ENCODE measurements at places on chromosomes 12 and 14. TPM values are rescaled to one million over a fixed set of nuclear protein-coding genes. Genes with fewer than 3 reads are reported as not detected.

DNA sequence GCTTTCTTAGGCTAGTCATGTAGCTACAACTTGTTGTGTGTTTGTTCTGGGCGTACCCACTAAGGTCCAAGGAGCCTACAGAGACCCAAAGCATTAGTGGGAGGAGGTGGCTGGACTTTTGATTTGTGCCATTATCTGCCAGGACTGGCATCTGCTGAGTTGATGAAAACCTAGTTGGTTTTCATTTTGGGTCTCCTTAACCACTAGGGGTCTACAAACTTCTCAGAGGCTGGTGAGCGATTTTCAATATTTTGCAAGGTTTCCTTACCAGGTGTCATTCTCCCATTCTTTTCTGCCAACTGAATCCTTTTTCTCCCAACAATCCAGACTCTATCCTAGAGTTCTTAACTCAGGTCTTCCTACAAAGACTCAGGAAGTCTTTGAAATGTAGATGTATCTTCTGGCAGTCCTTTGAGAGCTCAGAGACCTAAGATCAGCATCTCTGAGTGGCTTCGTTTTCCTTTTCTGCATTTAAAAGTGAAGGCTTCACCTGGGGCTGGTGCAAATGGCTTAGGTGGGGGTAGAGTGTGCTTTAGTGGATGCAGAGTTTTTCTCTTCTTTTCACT lies 150.0 kb upstream of the RMST start:
- DNase-seq: no peak

GRCh38 chr12:53096089-53096741 lies 1.3 kb upstream of the IGFBP6 start:
- peak; percentile 43 for DNase-seq

C12orf54 gene
- total RNA-seq: not detected

DNA sequence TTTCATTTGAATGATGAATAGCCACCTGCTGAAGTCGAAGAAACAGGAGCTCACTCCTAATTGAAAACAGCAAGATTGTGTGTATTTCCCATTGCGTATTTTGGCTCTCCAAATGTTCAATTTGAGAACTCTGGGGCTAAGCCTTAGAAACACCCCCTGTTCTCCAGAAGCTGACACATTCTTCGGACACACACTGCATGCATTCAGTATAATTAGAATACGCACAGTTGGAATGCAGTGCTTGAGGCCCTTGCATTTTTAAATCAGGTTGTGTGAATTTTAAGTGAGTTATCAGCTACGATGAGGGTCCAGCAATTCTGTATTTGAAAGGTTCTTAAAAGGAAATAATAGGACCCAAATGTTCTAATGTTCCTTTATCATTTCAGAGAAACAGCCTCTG lies 103.8 kb downstream of the PRKD1 start:
- DNase-seq: no peak

GRCh38 chr12:85390266-85390665 lies 110.2 kb downstream of the ALX1 start:
- no peak for DNase-seq

DNA sequence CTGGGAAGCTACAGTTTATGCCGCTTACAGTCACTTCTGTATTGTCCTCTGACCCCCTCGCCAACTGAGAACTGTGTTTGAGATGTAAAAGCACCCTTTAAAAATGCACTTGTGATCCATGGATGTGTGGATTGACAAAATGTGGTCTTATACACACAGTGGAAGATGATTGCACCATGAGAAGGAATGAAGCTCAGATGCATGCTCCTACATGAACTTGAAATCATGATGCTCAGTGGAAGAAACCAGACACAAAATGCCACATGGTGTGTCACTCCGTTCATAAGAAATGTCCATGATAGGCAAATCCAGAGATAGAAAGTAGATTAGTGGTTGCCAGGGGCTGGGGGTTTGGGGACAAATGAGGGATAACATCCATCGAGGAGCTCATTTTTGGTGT lies 58.0 kb downstream of the PITPNM2 start:
- DNase-seq: no peak

GRCh38 chr14:22476005-22476751 lies 112.8 kb downstream of the DAD1 start:
- no peak for DNase-seq

IPO8 gene
- total RNA-seq: 44.8 TPM

GRCh38 chr12:51323966-51324895 lies at the start of gene BIN2:
TSS of gene BIN2 (minus strand) at chr12:51324174. CDS start at chr12:51324102, 72 bp downstream.
- DNase-seq: peak; percentile 16

DNA sequence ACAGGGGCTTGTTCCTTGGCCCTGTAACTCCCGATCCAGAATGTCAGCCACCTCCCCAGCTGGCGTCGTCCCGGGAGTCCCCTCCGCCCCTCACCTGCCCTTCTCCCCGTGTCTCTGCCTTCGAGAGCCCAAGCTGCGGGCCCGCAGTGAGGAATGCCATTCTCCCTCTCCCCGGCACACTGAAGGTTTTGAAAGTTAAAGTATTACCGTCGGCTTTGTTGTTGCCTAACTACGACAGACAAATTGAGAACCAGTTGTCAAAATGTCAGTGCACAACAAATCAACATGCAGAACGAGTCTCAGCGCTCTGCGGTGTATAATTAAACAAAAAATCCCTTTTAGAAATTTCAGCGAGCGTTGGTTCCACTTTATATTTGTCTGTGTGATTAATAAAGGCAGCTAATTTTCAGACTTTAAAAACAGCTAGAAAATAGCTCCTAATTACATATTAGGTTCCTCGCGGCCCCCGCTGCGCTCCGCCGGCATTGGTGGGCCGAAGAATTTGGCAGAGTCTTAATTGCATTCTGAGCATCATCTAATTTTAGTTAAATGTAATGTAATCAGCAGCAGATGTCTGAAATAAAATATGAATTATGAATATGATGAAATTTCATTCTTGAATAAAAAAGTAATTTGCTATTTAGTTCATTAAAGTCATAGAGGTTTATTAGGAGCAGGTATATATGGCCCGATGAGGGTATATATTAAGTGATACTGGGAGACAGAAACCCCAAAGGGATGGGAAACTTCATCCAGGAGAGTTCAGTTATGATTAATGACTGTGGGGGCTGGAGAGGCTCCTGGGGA lies 40.3 kb downstream of the MVK start:
- peak; percentile 28 for DNase-seq

GRCh38 chr12:2503036-2503435 lies 291.7 kb upstream of the FKBP4 start:
- DNase-seq: no peak

SDR9C7 gene
- not detected for total RNA-seq

ANKS1B gene
- total RNA-seq: 5.8 TPM

DNA sequence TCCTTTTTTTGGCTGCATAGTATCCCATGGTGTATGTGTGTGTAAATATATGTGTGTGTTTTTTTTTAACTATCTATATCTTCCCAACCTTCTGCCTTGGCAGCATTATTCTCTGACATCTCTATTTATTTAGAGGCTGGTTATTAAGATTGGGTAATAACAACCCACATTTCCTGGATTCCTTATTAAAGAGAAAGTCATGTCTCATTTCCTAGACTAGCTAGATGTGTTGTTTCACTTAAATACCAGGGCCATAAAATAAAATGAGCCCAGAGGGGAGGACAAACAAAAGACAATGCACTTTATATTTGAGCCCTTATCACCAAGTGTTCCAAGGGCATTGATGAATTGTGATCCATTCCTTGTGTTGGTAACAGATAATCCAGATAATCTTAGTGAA lies 169.1 kb downstream of the SLC5A8 start:
- DNase-seq: no peak

DNA sequence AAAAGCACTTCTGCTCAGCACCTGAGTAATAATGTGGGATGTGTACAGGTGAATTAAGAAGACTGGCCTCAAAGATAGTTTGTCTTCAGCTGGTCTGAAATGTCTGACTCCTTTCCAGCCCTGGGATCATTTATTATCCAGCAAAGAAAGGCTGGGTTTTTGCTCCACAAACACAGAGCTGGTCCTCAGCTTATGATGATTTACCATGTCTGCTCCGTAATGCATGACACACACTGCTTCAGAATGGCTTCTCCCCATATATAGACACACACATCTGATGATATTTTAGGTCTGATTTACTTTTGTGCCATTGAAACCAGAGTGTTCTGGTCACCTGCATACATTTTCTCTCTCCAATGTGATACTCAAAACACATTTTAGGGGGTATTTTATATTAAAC lies 225.0 kb downstream of the SLC25A21 start:
- no peak for DNase-seq

OTUB2 gene
- total RNA-seq: 3.5 TPM

DNA sequence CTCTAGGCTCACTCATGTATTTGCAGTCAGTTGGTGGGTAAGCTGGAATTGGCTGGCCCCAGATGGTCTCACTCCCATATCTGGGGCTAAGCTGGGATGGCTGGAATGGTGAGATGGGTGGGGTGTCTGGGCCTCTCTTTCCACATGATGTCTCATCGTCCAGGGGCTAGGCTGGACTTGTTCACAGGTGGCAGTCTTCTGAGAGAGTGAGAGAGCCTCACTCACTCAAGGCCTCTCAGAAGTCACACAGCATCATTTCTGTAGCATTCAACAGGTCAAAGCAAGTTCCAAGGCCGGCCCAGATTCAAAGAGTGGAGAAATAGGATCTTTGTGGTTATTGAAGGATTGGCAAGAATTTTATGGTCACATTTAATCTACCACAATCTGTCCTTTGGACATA lies 102.7 kb downstream of the UNC79 start:
- no peak for DNase-seq

IGFBP6 gene
- total RNA-seq: 7.4 TPM

GRCh38 chr12:129230995-129231394 lies 377.7 kb downstream of the GLT1D1 start:
- DNase-seq: no peak

DNA sequence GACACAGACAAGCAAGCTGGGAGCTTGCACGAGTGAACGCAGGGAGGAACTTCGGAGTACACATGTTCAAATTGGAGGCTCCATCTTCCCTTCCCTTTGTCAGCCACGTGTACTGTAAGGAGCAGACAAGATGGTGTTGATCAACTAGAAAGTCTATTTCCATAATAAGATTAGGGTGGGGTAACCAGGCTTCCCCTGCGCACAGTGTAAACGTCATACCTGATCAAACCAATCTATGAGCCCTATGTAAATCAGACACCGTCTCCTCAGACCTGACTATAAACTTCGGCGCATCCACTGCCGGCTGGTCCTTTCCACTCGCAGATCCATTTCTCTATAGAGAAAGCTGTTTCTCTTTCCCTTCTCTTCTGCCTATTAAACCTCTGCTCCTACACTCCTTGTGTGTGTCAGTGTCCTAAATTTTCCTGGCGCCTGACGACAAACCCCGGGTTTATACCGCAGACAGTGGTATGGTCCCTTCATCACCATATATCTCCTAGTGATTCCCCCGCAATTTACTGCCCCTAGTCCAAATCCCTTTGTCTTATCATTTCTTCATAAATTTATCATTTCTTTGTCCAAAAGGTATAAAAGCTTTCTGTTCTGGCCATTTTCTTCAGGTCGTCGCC lies 7.5 kb upstream of the ETFBKMT start:
- DNase-seq: no peak

DNA sequence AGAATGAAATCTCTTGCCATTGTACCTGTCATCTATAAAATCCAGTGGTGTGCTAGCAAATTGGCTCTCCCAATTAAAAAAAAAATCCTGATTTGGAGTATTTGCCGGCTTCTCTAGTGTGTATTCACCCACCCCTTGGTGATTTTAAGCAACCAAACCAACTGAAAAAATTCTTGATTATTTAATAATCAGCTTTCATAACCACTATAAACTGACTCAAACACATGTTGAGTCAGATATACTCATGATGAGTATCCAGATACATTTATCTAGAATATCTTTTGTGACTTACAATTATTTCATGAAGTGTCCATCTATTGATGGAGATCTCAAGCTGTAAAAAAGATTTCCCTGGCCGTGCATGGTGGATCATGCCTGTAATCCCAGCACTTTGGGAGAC lies 205.4 kb downstream of the RASSF9 start:
- DNase-seq: no peak

DNA sequence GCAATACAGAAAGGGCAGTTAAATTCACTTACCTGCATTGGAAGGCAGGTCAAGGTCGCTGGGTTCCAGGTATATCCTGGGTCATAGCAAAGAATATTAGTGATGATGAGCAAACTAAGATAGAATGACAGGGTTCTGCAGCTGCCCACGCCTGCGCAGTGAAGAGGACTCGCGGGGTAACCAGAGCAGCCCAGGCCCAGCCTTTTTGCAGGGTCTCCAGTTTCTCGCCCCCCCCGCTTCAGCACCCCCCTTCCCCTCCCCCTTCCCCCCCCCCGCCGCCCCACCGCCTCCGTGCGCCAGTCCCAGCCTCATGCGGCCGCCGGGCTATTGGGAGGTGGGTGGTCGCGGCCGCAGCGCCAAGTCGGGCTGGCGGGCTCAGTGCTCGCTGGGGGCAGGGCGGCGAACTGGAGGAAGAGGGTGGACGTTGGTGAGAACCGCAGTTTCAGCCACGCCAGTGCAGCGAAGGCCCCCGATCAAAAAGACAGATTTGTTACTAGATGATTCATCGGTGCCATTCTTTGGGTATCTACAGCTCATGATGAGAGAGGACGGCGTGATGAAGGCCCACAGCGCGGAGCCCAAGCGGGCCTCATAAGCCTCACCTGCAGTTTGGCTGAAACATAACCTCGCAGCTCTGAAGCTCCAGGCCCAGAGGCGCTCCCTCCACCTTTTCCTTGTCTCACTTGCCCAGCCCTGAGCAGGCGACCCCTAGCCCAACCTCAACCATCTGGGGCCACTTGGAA lies 20.2 kb downstream of the SLC2A3 start:
- DNase-seq: peak; percentile 25

DNA sequence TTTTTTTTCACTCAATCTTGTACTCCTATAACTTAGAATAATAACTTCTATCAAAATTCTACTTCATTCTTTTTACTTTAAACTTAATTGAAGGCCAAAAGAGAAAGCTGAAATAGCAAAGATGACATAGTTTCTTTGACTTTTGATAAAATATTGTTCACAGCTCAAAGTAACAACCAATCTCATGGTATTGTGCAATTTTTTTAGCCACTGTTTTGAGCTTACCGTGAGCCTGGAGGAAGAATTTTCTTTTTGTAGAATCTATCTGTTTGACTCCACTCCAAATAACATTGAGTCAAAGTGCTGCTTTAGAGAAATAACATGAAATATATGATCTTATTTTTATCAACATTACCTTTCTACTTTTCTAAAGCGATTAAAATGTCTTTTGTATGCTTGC lies 903.9 kb upstream of the FOXG1 start:
- no peak for DNase-seq

GAS2L3 gene
- total RNA-seq: 20.1 TPM

GRCh38 chr14:81472096-81472800 lies 61.4 kb downstream of the SEL1L start:
- DNase-seq: no peak

WSCD2 gene
- 1.6 TPM for total RNA-seq

- DNase-seq: no peak
Measured at GRCh38 chr12:58293308-58293982, 352.1 kb downstream of the ATP23 start.

OVCH1 gene
- 0.25 TPM for total RNA-seq

Data from WTC11 (cell line).